ENCODE measurements at places on chromosomes 12 and 14. TPM values are rescaled to one million over a fixed set of nuclear protein-coding genes. Genes with fewer than 3 reads are reported as not detected.
A peak's percentile ranks its signal among the peaks of the same experiment; 100 is the strongest.

OR11H7 gene
- total RNA-seq: not detected

ADSS1 gene
- total RNA-seq: 4.4 TPM

SLC22A17 gene
- 29.3 TPM for total RNA-seq

SMIM41 gene
- 0.18 TPM for total RNA-seq

COX8C gene
- not detected for total RNA-seq

EGLN3 gene
- total RNA-seq: 24.5 TPM

HOXC10 gene
- total RNA-seq: not detected

RNF212B gene
- not detected for total RNA-seq

DNA sequence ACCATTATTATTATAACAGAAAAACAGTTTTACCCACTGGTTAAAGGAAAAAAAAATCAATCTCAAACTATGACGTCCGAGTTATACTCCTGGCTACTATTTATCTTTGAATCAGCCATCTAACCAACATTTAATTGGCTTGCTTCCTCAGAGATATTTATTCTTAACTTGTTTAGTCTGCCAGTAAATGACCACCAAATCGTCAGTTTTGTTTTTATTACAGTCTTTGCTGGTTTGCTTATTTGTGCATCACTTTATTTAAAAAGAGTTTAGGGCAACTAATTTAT, 71.2 kb downstream of the RASSF8 start:
- H3K36me3 ChIP-seq: no peaks in the 10 kb centered on the region
- no peak overlapping the region for H3K27ac ChIP-seq
- no peak overlapping the region for H3K4me3 ChIP-seq
- peak; percentile 59 for DNase-seq

DNA sequence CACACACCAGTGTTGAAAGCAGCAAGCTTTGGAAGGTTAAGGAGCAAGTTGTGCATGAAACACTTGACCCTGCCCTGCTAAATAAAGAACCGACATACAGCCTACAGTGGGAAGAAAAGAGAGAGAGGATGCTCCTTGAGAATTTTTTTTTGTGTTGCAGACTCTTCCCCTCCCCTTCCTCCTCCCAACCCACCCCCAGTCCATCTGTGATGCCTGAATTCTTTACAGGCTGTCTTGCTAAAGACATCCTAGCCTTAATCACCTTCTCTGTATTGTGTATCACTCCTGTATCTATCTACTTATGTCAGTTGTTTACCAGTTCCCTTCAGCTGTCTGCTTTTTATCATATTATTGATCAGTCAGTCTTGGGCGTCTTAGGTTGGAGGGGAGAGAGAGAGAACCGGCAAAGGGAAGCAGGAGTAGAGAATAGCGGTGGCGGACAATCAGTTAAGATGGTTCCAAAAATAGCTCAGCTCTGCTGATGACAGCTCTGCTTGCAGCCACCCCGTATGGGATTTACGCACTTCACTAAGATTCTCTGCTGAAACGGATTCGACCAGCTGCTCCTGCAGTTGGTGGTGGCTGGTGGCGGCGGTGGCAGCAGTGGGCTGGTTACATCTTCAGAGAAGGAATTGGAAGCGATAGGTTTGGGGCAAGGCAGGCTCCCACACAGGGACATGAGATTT, 664.7 kb downstream of the NRXN3 start:
- H3K36me3 ChIP-seq: no peaks in the 10 kb centered on the region
- no peaks in the 10 kb centered on the region for H3K4me1 ChIP-seq
- H3K4me3 ChIP-seq: no peak overlapping the region
- peaks cover 2% of the 10 kb centered on the region for H3K27me3 ChIP-seq

- H3K36me3 ChIP-seq: no peaks in the 10 kb centered on the region
- H3K27me3 ChIP-seq: no peaks in the 10 kb centered on the region
- DNase-seq: no peak
Observed at GRCh38 chr12:34097213-34097612, 74.9 kb downstream of the ALG10 start.

GRCh38 chr14:20515846-20516245, 10.5 kb downstream of the RNASE10 start:
- no peaks in the 10 kb centered on the region for H3K27me3 ChIP-seq
- H3K36me3 ChIP-seq: no peaks in the 10 kb centered on the region
- H3K27ac ChIP-seq: no peak overlapping the region
- DNase-seq: peak; percentile 4
- no peaks in the 10 kb centered on the region for H3K4me1 ChIP-seq

DNA sequence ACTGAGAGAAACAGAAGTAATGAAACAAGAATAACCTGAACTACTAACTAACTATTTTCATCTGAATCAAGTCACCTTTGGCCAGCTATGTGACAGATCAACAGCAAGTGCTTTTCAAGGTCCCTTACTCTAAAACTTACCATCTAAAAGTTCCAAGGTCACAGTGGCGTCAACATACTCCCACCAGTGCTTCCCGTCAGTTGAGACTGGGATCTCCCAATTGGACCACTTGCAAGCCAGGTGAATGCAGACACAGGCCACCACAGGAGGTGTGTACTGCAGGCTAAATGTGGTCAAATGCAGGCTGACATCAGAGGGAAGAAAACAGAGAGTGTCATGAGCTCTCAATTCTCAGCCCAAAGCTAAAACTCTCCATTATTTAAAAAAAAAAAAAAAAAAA, 13.8 kb upstream of the KANSL2 start:
- no peak overlapping the region for H3K4me3 ChIP-seq
- peaks cover 48% of the 10 kb centered on the region for H3K36me3 ChIP-seq
- H3K4me1 ChIP-seq: no peaks in the 10 kb centered on the region

- H3K27ac ChIP-seq: no peak overlapping the region
- no peaks in the 10 kb centered on the region for H3K4me1 ChIP-seq
- H3K36me3 ChIP-seq: no peaks in the 10 kb centered on the region
Observed at GRCh38 chr12:67818459-67818903, 169.9 kb downstream of the DYRK2 start.

- no peak for DNase-seq
- H3K4me3 ChIP-seq: no peak overlapping the region
- no peak overlapping the region for H3K27ac ChIP-seq
- no peaks in the 10 kb centered on the region for H3K36me3 ChIP-seq
- H3K4me1 ChIP-seq: no peaks in the 10 kb centered on the region
- H3K27me3 ChIP-seq: no peaks in the 10 kb centered on the region
Observed at GRCh38 chr12:42932936-42933335, 343.4 kb upstream of the PRICKLE1 start.
